Effector memory CD4-positive, alpha-beta T cell (primary cell): ENCODE measurements at places on chromosomes 2 and 18.
A peak's percentile ranks its signal among the peaks of the same experiment; 100 is the strongest.

DNA sequence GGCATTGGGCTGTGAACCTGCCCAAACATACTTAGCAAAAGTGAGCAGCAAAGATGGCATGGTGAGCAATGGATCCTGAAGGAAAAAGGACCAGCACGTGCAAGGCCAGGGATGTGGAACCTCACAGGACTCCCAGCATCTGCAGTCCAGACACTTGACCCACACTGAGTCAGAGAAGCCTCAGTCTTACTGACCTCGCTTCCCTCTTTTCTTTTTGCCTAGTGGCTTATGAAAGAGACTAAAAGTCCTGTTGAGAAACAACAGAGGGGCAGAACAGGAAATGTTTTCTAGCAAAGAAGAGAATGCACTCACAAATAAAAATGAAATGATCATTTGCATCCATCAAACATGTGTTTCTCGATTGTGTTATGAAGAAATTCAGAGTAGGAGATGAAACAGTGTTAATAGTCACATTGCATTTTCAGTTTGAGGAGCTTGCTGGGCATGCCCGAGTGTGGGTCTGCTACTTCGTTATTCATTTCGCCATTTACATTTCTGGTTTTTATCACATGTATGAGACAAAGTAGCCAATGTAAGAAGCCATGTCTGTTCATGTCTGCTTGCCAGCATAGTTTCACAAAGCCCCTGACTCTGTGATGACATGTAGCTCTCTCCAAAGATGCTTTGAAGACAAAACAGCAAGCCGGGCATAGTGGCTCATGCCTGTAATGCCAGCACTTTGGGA is 118.4 kb downstream of the INO80D start:
- no peak for DNase-seq

DNA sequence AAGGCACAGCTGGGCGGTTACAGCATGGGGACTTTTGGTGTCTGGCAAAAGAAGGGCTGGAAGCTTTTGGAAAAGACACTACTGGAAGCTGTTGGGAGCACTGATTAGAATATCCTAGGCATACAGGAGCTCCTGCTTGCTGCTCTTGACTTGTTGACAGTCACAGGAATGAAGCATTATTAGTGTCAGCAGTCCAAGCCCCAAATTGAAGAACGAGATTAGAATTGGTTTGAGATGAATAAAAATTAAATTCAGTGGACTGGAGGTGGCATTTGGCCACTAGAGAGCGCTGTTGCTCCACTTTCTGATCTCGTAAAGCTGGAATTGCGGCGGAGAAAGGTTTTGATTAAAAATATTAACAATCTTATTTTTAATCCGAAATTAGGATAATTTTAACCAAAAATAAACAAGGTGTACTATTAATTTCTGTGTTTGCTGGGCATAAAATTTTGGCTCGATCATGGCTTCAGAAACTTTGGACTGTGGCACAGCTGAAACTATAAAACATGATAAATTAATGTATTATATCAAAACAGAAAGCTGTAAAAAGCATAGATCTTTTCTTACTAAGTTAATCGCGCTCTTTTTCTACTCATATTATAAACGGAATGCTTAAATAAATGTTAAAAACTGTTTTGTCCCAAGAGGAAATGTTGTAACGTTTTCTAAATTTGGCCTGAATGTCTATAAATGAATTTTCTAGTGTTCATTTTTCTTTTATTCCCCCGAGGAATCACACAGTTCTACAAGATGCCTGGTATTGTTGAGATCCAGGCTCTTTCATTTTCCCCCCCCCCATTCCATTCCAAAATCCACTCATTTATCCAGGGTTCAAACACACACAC is 2.4 kb upstream of the HOXD8 start:
- peak; percentile 60 for DNase-seq

GRCh38 chr2:232886632-232887031 is 16.6 kb downstream of the SNORC start:
- no peak for DNase-seq

- no peak for DNase-seq
Observed at GRCh38 chr18:58861861-58862301, 2.8 kb upstream of the ZNF532 start.

DNA sequence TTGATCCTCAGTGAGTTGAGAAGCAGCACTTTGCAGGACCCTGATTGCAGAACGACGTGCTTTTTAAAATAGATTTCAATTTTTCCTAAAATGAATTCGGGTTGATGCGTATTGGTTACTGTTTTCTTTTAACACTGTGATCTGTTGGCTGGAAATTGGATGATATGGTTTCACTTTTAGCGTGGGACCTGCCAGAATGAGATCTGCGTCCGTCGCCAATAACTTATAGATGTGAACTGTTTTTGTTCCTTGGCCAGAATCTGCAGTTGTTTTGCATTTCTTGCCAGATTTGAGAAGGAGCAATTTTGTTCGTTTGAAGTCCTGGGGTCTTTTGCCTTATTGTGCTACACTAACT is 703 bp downstream of the UGGT1 start:
- DNase-seq = no peak

- DNase-seq = no peak
Observed at GRCh38 chr2:151952691-151953456, 124.7 kb upstream of the ARL5A start.

DNA sequence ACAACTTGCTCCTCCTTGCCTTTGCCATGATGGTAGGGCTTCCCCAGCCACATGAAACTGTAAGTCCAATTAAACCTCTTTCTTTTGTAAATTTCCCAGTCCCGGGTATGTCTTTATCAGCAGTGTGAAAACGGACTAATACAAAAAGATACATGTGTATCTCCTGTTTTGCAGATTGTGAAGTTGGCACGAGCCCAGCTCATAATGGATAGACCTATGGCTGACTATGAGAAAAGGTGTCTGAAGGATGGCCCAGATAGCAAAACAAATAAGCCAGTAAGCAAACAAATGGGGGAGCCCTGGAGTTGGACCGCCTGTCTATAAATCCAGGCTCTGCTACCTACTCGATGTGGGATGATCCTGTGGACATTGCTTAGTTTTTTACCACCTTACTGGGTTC is 15.5 kb upstream of the PRKCE start:
- DNase-seq = no peak

DNA sequence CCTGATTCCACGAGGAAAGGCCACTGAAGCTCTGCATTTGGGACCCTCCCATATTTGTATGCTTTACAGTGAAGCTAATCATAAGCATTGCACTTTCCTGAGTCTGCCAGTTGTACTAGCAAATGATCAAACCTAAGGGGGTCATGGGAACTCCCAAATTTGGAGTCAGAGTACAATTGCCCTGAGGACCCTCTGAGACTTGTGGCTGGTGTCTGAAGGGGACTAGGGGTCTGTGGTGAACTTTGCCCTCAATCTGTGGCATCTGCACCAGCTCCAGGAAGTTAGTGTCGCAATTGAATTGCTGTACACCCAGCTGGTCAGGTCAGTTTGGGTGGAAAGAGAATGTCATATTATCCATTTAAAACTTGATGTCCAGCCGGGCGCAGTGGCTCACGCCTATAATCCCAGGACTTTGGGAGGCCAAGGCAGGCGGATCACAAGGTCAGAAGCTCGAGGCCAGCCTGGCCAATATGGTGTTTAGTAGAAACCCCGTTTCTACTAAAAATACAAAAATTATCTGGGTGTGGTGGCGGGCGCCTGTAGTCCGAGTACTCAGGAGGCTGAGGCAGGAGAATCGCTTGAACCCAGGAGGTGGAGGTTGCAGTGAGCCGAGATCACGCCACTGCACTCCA is 18.1 kb downstream of the SOWAHC start:
- no peak for DNase-seq

- no peak for DNase-seq
Observed at GRCh38 chr2:112751451-112752197, 12.8 kb downstream of the CKAP2L start.

DNA sequence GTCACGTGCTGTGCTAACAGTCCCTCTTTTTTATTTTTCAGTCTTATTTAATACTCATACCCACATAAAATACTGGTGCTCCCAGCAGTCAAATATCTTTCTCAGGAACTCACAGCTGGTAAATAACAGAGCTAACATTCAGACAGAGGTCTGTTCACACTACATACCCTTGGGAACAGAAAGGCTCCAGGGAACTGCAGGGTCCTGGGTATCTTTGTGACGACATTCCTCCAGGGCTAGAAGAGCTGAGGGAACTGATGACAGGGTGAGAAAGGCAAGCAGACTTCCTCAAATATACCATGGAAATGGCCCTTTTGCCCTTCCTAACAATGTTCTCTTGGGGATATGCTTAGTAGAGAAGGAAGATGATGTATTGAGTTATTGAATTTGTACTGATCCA is 19.3 kb downstream of the PDE6D start:
- DNase-seq = no peak

GRCh38 chr2:183255411-183255810 is 131.2 kb downstream of the NUP35 start:
- DNase-seq = no peak

- no peak for DNase-seq
Observed at GRCh38 chr2:73134471-73134870, 21.7 kb upstream of the RAB11FIP5 start.

DNA sequence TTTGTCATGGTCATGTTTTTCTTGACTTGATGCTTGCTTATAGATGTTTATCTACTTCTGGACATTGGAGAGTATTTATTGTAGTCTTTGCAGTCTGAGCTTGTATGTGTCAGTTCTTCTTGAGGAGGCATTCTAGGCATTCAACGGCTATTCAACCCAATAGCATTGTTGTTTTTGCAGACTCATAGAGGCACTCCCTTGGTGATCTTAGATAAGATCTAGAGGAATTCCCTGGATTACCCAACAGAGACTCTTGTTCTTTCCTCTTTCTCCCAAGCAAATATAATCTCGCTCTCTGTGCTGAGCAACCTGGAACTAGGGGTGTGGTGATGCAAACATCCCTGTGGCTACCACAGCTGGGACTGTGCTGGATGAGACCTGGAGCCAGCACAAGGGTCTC is 40.4 kb downstream of the SYT4 start:
- DNase-seq = no peak

DNA sequence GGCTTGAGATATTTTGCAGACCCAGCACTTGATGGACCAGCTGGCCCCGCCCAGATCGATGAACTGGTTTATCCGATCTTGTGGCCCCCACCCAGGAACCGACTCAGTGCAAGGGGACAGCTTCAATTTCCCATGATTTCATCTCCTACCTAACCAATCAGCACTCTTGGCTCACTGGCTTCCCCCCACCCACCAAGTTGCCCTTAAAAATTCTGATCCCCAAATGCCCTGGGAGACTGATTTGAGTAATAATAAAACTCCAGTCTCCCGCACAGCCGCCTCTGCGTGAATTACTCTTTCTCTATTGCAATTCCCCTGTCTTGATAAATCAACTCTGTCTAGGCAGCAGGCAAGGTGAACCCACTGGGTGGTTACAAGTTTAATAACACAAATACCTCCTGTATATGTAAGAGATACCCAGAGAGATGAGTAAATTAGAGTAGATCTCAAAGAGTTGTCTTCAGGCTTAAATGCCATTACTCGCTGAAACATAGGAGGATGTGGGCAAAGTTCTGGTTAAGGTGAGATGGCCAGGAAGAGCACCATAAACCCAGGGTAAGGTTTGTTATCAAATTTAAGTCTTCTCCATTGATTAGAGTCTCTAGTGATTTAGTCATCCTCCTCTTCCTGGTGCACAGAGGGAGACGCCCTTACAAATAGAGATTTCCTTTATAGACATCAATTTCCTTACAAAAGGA is 222.8 kb downstream of the ARL4C start:
- no peak for DNase-seq

GRCh38 chr2:128626760-128627511 is 308.3 kb upstream of the HS6ST1 start:
- no peak for DNase-seq

- no peak for DNase-seq
Observed at GRCh38 chr2:221228214-221228769, 343.8 kb downstream of the EPHA4 start.

DNA sequence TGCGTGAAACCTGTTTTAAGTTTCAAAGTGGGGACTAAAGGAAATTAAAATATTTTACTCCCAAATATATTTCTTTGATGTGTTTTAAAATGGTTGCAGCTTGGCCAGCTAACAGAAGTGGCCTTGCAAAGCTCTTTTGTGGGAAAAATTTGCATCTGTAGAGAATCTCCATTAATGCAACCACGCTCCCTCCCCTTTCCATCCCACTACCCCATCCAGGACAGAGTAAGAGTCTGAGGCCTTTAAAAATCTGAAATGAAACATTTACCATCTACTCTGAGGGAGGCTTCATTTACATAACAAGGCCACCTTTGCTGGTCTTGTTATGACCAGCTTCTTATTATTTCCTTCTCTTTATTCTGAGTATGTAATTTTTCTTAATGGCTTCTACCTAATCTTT is 63.5 kb downstream of the STAT4 start:
- DNase-seq = no peak

- no peak for DNase-seq
Observed at GRCh38 chr2:221569871-221570270, 2.2 kb downstream of the EPHA4 start.

GRCh38 chr2:200131307-200131706 is 175.2 kb upstream of the SPATS2L start:
- no peak for DNase-seq

- no peak for DNase-seq
Observed at GRCh38 chr2:235052514-235053354, 100.9 kb downstream of the SH3BP4 start.

DNA sequence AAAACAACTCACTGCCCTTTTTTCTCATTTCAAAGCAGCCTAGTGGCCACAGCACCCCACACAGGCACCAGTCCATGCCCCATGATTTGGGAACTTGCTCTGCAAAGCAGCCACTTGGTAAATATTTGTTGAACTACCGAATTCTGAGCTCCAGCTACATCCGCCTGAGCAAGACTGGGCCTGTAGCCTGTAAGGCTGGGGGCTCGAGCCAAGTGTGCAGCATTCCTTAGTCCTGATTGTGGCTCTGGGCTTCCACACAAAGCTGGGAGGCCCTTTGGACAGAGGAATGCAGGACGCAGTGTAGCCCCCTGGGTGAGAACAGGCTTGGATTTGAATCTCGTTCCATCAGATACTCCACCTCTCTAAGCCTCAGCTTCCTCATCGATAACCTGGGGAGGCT is 88.4 kb downstream of the ACTR2 start:
- DNase-seq = no peak

- DNase-seq = no peak
Observed at GRCh38 chr2:104286841-104287240, 567.1 kb upstream of the POU3F3 start.

- no peak for DNase-seq
Observed at GRCh38 chr18:36809590-36810381, 19.0 kb downstream of the TPGS2 start.

GRCh38 chr2:140344838-140345237 is 1564.6 kb upstream of the NXPH2 start:
- no peak for DNase-seq

- no peak for DNase-seq
Observed at GRCh38 chr2:207787800-207788199, 18.1 kb upstream of the FZD5 start.

GRCh38 chr2:42340045-42340937 is 20.7 kb downstream of the COX7A2L start:
- no peak for DNase-seq
